Central memory CD8-positive, alpha-beta T cell (primary cell): ENCODE measurements at places on chromosomes 1 and 21.

DNA sequence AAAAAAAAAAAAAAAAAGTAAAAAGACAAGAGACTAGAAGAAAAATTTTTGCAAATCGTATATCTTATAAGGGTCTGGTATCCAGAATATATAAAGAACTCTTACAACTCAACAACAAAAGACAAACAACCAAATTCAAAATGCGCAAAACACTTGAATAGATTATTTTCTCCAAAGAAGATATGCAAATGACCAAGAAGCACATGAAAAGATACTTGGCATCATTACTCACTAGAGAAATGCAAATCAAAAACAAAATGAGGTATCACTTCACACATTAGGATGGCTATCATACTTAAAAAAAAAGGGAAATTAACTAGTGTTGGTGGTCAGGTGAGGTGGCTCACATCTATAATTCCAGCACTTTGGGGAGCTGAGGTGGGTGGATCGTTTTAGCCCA, 12.0 kb upstream of the SLC2A5 start:
- peaks cover 37% of the 10 kb centered on the region for H3K27me3 ChIP-seq
- no peak for DNase-seq
- peaks cover 12% of the 10 kb centered on the region for H3K4me1 ChIP-seq
- H3K4me3 ChIP-seq, result no peak overlapping the region

- DNase-seq, result no peak
- no peak overlapping the region for H3K4me3 ChIP-seq
- H3K27me3 ChIP-seq, result no peaks in the 10 kb centered on the region
- H3K4me1 ChIP-seq, result no peaks in the 10 kb centered on the region
- H3K27ac ChIP-seq, result no peak overlapping the region
Observed at GRCh38 chr1:2564006-2564814, 8.0 kb downstream of the TNFRSF14 start.

DNA sequence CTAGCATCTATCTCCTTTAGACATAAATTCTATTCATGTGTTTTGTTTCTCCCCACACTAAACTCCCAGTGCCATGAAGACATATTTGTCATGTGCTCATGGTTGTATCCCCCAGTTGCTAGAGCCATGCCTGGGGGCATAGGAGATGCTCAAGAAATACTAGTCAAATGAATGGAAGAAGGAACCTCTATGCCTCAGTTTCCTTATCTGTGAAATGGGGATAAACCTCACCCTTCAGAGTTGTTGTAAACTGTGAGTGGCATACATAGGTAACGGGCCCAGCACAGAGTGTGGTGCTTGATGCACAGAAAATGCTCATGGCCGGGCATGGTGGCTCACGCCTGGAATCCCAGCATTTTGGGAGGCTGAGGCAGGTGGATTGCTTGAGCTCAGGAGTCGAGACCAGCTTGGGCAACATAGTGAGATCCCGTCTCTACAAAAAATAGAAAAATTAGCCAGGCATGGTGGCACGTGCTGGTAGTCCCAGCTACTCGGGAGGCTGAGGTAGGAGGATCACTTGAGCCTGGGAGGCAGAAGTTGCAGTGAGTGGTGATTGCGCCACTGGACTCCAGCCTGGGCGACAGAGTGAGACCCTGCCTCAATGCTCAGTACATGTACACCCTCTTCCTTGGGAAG, 8.7 kb downstream of the LDLRAD2 start:
- no peaks in the 10 kb centered on the region for H3K36me3 ChIP-seq
- H3K4me3 ChIP-seq, result no peak overlapping the region
- H3K4me1 ChIP-seq, result no peaks in the 10 kb centered on the region
- no peak overlapping the region for H3K27ac ChIP-seq

- H3K27ac ChIP-seq, result peak overlapping the region; percentile 55
- H3K4me1 ChIP-seq, result no peaks in the 10 kb centered on the region
- no peak for DNase-seq
Observed at GRCh38 chr1:211968200-211968834, 67.0 kb downstream of the INTS7 start.

DNA sequence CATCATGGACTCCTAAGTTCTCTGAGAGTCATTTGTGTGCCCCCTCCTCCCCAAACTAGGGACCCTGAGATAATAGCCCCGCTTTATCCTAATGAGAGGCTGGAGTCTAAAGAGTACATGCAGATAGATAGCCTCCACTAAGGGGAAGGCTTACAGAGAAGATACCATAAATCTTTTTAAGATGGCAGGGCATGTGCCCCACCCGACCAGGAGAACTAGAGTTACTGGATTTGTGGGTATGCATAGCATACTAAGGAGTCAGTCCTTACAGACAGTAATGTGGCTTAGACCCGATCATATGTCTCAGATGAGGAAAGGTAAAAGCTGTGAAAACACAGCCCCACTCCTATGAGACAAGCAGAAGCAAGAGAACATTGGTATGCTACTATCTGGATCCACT, 25.7 kb upstream of the PKN2 start:
- peaks cover 4% of the 10 kb centered on the region for H3K36me3 ChIP-seq
- H3K27ac ChIP-seq, result no peak overlapping the region
- no peaks in the 10 kb centered on the region for H3K4me1 ChIP-seq
- no peak overlapping the region for H3K4me3 ChIP-seq
- no peaks in the 10 kb centered on the region for H3K27me3 ChIP-seq

DNA sequence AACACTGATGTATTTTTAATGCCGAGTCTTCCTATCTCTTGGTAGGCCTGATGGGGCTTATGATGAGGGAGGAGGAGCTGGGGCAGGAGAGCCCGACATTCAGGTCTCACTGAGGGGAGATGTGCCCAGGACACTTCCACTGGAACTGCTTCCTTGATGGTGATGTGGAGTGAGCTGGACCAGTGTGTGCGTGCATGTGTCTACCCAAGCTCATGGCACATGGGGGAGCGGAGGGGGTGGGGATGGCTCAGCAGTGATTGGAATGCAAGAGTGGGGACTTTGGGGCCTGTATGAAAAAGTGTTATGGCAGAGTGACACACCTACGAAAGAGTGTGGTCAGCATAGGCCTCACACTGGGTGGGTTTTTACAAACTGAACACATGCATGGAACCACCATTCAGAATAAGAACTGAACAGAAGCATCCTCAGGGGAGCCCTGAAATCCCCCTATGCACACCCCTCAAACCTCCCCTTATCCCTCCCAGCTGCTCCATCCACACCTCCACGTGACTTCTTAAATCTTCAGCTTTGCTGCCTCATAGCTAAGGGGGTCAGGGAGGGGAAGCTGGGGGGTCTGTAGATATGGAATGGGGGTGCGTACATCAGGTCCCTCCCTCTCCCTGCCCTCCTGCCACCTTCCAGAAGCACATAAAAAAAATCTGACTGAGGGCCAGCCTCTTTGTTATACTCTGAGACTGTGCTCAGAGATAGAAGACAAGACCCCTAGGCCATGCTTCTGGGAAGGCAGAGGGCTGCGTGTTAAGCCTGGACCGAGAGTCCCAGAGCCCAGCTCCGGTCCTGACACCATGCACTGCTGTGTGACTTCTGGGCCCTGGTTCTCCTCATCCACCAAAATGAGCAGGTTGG, 11.6 kb downstream of the IL6R start:
- no peak overlapping the region for H3K4me3 ChIP-seq
- H3K36me3 ChIP-seq, result peaks cover 2% of the 10 kb centered on the region
- H3K27ac ChIP-seq, result no peak overlapping the region
- no peak for DNase-seq
- H3K4me1 ChIP-seq, result peaks cover 21% of the 10 kb centered on the region
